ENCODE measurements at places on chromosomes 11 and 22. TPM values are rescaled to one million over a fixed set of nuclear protein-coding genes. Genes with fewer than 3 reads are reported as not detected.

Gene USP28
- total RNA-seq = 3.7 TPM

Gene TRIM49
- not detected for total RNA-seq

Gene TTC28
- total RNA-seq = 0.71 TPM

Gene C11orf71
- total RNA-seq = 6.5 TPM

Gene GGTLC2
- total RNA-seq = not detected

Gene CELSR1
- total RNA-seq = 0.38 TPM

Gene SAA1
- total RNA-seq = 6.1 TPM

Gene TRIM29
- not detected for total RNA-seq

Gene TIMP3
- total RNA-seq = 2.3 TPM

Gene OR8B2
- not detected for total RNA-seq

Gene DLG2
- 0.54 TPM for total RNA-seq

Gene GDPD4
- total RNA-seq = not detected

Gene USP2
- 0.19 TPM for total RNA-seq

GRCh38 chr22:39223091-39223710 is 21.6 kb downstream of the PDGFB start:
- no peak for DNase-seq

DNA sequence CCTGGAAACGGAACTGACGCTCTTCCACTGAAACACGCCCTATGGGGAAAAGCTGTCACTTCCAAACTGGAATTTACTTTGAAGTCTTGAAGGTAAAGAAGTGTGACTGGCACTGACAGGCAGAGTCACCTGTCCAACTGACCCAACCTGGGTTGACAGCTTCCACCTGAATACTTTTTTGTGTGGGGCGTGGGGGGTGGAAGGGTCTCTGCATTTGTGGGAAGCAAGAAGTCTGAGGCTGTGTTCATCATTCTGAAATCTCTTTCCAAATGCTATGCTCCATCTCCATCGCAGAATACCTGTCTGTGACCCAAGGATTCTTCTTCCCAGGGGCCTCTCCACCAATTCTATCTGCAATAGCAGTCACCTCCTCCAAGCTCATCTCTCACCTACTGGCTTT is 7.8 kb downstream of the IFT27 start:
- DNase-seq = no peak

DNA sequence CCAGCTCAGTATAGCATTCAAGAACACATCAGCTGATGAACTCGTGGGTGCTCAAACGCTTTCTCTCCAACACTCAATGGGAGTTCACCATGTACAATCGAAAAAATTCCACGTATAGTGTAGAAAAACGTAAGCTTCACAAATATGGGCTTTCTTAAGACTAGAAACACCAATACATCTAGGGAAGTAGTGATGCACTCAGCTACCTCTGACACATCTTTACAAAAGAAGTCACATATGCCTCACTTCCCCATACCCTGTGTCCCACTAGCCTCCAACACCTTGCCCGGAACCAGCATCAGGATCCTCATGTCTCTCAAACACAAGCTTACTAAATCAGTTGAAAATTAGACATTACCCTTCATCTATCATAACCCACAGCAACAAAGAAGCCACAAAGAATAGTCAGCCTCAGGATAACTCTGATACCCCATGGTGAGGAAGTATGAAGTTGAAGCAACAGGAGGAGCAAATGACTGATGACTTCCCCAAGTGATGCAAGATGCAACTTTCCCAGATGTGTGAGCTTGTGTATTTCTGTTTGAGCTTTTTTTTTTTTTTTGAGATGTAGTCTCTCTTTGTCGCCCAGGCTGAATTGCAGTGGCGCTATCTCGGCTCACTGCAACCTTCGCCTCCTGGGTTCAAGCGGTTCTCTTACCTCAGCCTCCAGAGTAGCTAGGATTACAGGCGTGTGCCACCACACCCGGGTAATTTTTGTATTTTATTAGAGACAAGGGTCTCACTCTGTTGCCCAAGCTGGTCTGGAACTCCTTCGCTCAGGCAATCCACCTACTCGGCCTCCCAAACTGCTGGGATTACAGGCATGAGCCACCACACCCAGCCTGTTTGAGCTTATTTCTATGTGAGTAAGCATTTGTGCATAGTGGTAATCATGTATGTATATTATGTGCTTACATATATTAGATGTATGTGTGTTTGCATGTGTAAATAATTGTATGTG is 8.5 kb upstream of the DENND5A start:
- DNase-seq = no peak

DNA sequence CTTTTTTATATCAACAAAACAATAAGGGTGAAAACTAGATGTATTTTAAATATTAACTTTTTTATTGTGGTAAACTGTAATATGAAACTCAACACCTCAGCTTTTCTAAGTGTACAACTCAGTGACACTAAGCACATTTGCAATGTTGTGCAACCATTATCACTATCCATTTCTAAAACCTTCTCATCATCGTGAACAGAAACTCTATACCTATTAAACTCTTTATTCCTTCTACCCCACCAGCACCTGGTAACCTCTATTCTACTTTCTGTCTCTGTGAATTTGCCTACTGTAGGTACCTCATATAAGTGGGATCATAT is 9.4 kb downstream of the HORMAD2 start:
- no peak for DNase-seq

GRCh38 chr22:17133137-17133536 is 12.0 kb upstream of the TMEM121B start:
- no peak for DNase-seq

DNA sequence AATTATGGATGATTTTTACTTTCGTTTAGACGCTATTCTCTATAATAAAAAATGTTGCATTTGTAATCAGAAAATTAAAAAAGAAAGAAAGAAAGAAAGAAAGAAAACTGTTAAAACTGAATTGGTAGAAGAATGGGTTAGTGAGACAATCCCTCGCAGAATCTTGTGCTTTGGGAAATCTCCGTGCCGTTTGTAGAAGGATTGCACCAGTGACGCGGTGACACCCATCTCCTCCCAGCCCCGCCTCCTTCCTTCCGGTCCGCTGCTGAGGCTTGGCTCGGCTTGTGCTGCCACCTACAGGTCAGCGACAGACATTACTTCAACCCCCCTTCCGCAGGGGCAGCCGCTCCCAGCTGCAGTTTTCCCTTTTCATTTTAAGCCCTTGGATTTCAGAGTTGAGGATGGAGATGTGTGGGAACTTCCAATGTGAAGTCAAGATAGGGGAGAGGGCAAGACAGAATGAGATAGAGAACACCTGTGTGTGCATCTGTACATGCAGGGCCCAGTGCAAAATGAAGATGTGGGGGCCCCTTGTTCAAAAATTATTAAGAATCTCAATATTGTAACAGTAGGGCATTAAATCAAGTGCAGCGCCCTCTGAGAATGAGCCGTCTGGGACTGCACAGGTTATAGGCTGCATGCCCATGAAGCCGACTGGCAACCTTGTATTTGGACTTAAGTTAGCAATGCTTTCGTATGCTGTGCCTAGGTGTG is 41.1 kb downstream of the TST start:
- DNase-seq = peak; percentile 87

- peak; percentile 49 for DNase-seq
These were observed 600 bp downstream of the FCHSD2 start for GRCh38 chr11:73141309-73142127.

DNA sequence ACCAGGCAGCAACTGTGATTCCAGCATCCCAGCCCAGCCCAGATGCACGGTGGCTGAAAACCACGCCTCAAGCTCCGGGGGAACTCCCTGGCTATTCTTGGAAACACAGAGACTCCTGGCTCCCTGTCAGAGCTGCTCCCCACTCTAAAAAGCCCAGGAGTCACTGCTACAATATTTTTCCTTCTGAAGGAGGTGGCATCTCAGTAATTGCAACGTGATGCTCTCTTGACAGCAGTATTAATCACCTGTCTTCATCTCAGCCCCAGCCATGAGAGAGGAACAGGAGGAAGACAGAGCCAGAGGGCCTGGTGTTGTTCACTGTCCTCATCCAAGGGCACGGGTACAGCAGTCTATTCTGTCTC is 26.9 kb downstream of the DRD2 start:
- DNase-seq = no peak

DNA sequence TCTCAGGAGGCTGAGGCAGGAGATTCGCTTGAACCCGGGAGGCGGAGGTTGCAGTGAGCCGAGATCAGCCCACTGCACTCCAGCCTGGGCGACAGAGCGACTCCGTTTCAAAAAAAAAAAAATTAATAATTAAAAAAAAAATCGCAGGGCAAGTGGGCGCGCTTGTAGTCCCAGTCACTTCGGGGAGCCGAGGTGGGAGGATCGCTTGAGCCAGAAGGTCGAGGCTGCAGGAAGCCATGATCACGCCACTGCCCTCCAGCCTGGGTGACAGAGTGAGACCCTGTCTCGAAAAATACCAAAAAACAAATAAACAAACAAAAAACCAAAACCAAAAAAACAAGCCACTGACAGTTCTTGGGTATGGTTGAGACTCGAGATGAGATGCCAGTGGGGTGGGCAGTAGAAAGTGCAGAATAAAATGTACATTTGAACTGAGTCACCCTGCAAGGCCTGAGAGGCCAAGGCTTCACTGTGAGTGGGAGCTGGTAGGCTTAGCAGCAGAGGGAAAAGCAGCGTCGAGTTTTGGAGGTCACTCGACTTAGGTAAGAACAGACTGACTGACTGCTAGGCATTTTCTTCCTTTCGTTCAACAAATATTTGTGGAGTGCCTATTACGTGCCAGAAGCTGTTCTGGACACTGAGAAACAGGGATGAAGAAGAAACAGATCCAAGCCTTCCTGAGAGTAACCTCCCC is 635 bp upstream of the LDHA start:
- DNase-seq = no peak

- DNase-seq = no peak
These were observed 98.1 kb upstream of the KIRREL3 start for GRCh38 chr11:127098684-127099083.

DNA sequence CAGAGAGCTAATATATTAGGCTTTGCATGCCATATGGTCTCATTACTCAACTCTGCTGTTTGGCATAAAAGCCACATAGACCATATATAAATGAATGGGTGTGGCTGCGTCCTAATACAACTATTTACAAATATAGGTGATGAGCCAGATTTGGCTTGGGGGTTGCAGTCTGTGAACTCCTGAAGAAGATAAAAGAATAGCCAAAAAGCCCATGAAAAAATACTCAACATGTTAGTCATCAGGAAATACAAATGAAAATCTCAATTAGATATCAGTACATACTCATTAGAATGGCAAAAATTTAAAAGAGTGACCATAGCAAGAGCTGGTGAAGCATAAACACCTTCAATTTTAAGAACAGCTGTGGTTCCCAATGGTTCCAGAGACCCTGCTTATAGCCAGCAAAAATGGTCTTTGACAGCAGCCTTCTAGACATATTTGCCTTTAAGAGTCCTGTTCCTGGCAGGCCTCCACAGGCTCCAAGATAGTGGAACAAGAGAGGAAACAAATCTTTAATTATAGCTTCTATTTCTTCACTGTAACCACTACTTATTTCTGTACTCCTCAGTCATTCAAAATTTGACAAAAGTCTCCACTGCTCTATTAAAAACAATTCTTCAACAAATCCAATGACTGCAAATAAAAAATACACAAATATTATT is 16.1 kb downstream of the C2CD3 start:
- DNase-seq = no peak

DNA sequence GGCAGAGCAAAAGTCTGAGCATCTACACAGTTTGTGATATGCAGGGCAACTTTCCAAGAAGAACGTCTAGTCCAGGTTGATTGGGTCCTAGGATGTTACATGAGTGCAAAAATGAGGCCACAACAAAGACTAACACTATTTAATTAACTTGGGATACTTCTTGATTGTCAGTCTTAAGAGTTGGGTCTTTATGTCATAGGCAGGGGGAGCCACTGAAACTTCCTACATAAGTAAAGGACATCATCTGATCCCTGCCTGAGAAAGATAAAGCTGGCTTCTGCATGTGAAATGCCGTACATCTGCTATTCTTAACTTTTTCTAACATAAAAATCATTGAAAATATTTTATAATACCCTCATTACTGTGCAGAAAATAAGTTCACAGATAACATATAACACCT is 525.5 kb downstream of the NTM start:
- no peak for DNase-seq

DNA sequence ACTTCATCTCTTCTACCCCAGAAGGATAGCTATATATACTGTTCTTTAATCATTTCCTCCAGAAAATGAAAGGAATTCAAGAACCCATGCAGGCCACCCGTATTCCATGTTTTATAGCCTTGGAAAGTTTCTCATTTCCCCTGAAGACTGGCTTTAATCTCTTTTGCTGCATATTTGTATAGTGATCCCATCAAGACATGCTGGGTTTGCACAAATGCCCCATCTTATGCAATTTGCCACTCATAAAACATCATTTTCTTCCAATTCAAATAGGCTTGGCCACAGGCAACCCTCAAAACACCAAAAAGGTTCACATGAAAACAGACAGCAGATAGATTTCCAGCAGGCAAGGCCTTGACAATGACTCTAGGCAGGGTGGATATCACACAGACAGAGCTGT is 28.3 kb upstream of the APOA1 start:
- DNase-seq = no peak

DNA sequence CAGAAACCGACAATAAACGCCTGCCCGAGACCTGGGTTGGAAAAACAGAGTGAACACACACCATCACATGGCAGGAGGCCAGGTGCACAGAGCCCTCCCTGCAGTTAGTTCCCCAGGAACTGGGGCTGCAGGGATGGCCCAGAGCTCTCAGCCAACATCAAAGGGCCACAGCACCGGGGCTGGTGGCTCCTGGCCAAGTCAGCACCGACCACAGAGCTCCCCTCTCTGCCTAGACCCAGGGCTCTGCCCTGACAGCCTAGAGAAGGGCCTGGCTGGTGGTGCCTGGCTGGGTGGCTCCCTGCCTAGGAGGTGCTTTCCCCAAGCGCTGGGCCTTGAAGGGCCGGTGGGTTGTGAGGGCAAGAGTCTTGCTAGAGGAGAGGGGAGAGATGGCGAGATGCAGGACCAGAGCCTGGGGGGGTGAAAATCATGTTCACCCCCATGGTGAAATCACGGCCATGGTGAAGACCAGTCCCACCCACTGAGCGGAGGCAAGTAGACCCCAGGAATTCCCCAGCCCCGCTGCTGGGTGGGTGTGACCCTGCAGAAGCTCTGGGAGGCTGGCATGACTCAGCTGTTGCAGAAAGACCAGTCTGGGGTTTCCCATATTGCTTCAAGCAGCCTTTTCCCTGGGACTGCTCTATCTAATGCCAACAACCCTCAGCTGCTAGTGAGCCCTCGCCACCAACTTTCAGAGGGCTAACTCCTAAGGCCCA is 7.2 kb upstream of the BID start:
- peak; percentile 60 for DNase-seq

DNA sequence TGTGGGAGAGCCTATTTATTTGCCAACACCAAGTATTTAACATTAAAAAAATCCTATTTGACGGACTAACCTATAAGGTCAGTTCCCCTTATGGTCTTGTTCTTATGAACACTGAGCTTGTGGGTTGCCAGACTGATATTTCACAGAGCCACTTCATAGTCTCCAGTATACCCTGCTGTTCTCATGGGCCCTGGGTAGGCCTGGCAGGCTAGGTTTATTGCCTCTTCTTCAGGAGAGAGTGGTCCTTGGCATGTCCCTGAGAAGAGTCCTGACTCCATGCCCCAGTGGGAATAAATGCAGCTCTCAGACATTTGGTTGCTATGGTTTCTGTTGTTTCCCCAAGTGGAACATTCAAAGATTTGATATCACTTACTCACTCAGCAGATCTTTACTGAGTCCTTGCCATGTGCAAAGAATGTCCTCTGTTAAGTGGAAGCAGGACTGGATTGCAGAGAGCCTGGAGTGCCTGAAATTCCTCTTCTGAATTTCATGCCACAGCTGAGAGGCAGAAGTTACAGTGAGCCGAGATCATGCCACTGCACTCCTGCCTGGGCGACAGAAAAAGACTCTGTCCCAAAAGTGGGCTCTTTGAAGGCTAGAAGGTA is 15.7 kb downstream of the SLC5A1 start:
- DNase-seq = no peak

- no peak for DNase-seq
These were observed 1489.2 kb upstream of the TENM4 start for GRCh38 chr11:80930038-80930437.
